ENCODE measurements at places on chromosomes 7 and 10.

DNA sequence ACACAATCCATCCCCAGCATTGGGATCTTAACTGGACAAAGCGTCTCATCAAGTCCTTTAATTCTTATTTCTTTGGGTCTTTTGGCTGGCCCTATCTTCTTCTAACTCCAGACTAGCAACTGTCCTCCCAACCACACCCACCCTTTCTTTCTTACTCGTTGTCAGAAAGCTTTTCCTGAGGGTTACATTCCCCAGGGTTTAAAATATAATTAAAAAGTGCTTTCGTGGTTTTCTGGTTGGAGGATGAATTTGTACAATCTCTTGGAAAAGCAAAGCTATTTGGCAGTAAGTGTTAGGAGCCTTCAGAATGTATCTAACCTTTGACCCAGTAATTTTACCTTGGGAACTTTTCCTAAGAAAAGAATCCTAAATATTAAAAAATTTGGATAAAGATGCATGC lies 10.4 kb upstream of the ITGB8 start:
- DNase-seq = no peak

DNA sequence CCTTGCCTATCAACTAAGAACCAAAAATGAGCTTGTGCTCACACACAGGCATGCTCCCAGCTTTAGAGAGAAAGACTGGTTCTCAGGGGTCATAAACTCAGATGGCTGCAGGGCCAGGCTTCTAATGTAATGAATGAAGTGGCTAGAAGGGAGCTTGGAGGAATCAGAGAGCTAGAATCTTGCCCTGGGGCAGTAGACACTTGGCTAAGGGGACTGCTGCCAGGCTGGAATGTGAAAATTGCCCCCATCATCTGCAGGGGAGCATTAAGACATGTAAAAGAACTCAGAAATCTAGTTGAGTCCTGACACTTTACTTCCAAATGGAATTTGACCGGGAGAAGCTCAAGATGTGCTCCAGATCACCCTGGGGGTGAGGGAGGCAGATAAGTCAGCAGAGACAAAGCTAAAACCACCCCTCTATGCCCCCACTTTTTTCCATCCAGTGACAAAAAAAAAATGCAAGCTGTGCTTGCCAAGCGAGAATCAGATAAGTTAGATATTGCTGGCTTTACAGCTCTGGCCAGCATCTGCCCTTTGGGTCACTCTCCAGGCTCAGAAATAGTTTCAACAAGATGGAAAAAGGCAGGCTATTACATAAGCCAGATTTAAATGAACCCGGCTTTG lies 2.3 kb upstream of the SLC16A9 start:
- no peak for DNase-seq

DNA sequence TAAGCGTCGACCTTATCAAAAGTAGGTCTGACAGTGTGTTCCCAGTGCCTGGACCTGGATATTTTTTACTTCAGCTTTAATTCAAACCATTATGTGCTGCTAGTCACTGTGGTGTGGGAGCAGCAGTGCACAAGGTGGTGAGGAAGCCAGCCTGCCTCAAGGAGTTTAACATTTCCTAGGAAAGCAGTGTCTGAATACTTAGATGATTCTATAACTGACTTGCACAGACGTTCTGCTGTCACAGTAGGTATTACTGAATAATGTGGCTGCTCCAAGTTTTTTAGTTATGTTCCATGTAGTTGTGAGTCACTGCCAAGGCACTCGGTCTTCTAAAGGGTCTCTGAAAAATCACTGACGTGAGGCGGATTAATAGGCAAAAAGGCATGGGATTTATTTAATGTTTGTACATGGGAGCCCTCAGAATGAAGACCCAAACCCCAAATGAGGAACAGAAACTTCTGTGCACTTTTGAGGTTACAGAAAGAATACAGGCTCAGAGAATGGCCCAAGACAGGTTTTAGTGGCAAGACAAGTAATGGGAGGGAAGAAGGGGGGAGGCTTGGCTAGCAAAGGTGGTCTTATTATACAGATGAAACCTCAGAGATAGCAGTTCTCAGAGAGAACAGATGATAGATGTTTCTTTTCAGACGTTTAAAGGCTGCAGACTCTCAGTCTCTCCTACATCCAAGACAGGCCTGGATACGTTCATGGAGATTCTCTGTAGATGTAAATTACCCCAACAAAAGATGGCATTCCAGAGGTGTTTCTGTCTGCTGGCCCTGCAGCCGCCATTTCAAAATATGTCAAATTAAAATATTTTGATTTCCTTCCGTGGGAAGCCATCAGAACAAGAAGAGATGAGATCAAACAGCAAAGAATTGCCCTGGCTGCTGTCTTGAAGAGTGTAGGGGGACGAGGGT lies 209.3 kb downstream of the SDK1 start:
- DNase-seq = no peak

DNA sequence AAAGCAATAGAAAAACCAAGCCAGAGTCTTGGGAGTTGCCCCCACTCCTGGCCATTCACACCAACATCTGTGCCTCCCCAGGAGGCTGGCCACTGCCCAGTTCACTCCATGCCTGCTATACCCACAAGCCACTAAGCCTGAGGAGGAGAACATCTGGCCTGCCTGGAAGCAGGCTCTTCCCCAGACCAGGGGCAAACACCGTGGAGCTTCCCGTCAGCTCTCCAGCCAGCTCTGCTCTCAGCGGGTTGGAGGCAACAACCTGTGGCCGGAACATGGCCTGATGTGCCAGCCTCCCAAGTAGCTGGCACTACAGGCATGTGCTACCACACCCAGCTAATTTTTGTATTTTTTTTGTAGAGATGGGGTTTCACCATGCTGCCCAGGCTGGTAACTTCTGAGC lies 9.1 kb upstream of the PTPRN2 start:
- no peak for DNase-seq

DNA sequence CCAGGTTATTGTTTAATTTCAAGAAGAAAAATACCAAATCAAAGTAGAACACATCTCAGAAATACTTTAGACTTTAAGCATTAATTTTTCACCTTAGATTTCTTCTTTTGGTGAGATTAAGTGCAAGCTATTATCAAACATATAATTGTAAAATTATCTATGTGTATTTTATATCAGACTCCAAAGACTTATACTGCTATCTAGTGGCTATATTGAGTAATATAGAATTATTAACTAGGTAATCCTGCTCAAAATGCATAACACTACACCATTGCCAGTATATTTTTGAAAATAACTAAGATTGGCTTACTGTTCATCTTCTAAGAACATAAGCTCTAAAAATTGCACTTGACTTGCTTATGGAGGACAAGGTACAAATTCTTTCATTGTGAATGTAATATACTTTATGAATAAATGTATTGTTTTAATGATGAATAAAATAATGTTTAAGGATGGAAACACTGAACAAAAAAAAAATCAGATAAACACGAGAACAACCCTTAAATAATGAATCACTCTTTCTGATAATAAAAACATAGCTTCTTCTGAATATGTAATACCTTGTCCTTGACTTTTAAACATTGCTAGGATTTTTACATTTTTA lies 86.7 kb upstream of the GNAI1 start:
- DNase-seq = no peak

DNA sequence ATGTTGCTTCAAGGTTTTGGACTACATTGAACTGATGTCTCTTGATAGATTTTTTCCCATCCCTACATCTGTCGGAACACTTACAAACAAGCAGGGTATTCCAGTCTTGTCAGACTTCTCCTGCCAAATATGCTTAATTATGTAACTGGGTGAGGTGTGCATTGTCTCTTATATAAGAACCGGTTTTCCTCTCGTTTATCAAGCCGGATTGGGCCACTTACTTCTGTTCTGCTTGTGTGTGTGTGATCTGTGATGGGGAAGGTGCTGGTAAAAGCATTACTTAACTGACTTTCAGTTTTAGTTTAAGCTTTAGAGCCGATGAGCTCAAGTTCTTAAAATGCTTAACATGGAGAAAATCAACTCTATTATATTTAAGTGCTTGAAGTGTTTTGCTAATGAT lies 57.9 kb downstream of the OTUD1 start:
- no peak for DNase-seq

- DNase-seq = no peak
These were observed 42.4 kb upstream of the HGF start for GRCh38 chr7:81811956-81812865.

GRCh38 chr7:50147951-50148808 lies 55.1 kb upstream of the ZPBP start:
- no peak for DNase-seq

DNA sequence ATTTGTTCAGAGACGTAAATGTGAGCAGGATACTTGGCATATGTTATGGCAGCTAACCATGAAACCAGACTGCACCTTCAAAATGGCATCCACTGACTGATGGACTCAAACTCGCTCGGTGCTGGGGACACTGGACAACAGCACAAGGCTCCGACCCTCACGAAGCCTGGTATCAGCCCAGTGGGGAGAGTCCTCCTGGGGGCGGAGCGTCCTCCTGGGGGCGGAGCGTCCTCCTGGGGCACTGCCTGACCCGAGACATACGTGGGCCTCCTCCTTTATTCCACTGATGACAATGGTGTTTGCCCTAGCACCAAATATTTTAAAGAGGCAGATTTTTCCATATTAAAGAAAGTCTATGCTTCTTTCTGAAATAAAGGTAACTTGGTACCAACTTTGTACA lies 39.5 kb downstream of the ESYT2 start:
- no peak for DNase-seq

GRCh38 chr7:32479574-32480200 lies 10.5 kb downstream of the LSM5 start:
- no peak for DNase-seq

DNA sequence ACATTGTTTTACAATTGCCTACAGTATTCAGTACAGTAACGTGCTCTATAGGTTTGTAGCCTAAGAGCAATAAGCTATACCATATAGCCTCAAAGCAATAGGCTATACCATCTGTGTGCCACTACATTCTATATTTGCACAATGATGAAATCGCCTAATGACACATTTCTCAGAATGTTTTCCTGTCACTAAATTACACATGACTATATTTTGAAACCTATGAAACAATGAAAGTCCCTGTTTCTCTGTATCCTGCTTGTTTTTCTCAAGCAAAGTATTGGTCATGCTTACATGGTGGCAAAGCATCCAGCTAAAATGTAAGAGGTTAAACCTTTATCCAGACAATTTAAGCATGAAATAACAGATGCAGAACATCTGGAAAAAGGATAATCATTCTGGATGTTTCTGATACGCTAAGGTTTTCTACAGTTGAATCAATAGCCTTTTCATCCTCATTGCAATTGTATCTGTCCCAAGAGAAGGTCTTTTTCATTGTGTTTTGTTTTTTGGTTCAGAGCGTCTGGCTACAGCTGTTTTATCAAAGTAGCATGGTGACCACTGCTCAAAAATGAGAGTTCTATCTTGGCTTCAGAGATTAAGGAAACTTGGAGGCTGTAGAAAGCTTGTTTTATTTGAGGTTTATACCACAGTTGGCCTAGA lies 81.7 kb downstream of the CSTF2T start:
- no peak for DNase-seq

- DNase-seq = peak; percentile 44
These were observed 32.4 kb upstream of the CCDC7 start for GRCh38 chr10:32413513-32413912.

Data from HS-5 (cell line).